ENCODE measurements at places on chromosomes 11 and 22. TPM values are rescaled to one million over a fixed set of nuclear protein-coding genes. Genes with fewer than 3 reads are reported as not detected.

DNA sequence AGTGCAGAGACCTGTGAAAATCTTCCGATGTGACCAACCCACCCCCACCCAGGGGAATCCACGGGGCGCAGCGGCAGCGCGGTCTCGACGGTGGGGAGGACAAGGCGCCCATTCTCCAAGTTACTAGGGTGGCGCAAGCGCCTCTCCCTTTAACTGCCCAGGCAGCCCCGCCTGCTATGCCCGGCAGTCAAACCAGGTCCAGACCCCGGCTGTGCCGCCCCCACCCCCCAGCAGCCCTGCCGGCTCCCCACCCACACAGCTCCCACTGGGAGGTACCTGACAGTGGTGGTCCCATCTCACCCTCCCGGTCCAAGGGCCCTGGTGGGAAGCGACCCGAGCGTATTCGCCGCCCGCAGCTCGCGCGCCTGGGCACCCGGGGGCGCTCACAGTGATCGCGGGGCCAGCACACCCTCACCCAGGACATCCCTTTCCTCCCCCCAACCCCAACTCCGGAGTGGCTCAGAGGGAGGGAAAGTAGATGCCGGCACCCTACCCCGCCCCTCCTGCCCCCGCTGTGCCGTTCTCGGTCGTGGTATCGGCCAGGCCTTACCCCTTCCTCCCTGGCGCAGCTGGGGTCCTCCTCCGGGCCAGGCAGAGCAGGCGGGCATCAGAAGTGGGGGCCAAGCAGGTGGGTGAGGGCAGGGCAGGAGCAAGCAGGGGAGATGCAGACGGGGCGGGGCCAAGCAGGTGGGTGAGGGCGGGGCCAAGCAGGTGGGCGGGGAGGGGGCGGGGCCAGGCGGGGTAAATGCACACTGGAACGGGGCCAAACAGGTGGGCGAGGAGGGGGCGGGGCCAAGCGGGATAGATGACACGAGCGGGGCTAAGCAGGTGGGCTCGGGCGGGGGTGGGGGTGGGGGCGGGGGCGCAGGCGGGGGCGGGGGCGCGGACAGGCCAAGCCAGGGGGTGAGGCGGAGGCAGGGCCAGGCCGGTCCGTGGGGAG is at the start of gene TRPM5:
TRPM5 (minus strand) TSS at position 634 of the 940 bp plus-strand sequence. CDS start 21,478 bp downstream, outside the sequence.
- peak; percentile 22 for ATAC-seq

GRCh38 chr11:78731027-78731426 is 156.4 kb upstream of the NARS2 start:
- no peak for ATAC-seq

DNA sequence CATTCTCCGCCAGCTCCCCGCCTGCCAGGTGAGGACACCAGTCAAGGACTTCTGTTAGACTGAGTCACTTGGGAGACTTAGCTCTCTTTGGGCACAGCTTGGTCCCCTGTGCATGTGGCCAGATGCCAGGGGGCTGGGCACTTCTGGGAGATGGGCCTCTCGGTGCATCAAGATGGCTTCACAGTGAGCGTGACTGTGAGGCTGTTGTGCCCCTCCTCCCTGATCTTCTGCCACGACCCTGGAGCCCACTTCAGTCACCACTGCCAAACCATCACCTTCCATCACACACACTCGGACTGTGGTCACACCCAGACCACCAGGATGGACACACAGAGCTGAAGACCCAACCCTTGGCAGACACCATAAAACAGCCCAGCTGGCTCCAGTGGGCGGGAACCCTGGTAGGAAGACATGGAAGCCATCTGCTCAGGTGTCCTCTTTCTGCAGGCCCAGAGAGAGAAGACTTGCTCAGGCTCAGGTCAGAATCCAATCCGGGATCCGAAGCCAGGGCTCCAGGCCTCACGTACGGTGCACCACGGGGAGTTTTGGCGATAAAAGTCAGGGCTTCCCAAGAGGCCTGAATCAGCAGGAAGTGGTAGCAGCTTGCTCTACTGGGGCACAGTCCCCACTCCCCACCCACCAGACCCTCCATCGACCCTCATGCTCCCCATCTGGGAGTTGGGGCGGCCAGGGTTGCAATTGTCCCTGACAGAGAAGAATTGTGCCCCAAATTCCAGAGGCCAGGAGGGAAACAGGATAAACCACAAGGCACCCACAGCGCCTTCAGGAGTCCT is 29.8 kb upstream of the CD5 start:
- no peak for ATAC-seq

- no peak for ATAC-seq
Observed at GRCh38 chr11:17073370-17074027, 4.0 kb downstream of the RPS13 start.

DNA sequence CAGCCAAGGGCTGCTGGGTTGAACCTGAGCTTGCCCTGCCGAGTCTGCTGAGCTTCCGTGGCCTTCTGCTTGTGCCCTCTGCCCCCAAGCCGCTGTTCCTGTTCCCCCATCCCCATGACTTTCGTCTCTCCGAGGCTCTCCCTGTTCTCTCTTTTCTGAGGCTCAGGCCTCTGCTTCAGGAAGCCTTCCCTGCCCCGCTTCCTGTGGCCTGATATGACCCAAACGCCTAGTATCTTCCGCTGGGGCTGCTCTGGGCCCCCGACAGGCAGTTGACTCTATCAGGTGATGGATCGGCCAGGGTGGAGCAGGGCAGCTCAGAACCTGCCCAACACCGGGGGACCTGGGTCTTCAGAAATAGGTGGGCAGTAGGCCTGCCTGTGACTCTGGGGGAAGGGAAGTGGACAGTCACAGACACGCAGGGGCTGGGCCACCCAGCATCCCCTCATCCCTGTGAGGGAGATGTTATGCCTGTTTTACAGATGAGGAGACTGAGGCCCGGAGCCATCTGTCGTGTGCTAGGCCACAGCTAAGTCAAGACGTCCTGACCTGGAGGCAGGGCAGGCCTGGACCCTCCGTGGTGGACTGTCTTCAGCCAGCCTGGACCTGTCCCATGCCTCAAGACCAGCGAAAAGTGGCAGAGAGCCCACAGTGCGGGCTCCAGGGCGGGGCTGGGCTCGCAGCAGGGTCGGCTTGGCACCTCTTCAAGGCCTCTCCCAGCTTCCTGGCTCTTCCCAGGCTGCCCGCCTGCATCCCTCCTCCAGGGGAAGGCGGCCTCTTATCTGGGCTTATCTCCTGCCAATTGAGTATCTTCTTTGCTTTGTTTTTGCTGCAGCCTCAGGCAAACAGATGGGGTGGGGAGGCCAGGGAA is 16.2 kb downstream of the BAD start:
- ATAC-seq = no peak

DNA sequence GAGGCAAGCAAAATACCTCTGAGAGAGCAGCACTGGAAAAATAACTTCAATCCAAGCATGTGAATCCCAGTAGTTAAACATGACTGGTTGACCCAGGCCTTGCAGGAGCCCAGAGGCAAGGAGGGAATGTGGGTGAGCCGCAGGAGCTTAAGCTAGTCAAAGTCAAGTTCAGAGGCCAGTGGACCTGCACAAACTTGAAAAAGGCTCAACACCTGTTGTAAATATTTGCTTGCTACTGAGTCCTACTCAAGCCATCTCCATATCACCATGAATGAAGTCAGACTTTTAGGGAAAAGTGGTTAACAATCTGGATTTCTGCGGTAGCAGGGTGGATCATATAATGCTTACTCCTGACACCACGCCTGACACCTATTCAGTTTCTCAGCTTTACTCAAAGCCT is 4.8 kb upstream of the CAT start:
- ATAC-seq = peak; percentile 50

DNA sequence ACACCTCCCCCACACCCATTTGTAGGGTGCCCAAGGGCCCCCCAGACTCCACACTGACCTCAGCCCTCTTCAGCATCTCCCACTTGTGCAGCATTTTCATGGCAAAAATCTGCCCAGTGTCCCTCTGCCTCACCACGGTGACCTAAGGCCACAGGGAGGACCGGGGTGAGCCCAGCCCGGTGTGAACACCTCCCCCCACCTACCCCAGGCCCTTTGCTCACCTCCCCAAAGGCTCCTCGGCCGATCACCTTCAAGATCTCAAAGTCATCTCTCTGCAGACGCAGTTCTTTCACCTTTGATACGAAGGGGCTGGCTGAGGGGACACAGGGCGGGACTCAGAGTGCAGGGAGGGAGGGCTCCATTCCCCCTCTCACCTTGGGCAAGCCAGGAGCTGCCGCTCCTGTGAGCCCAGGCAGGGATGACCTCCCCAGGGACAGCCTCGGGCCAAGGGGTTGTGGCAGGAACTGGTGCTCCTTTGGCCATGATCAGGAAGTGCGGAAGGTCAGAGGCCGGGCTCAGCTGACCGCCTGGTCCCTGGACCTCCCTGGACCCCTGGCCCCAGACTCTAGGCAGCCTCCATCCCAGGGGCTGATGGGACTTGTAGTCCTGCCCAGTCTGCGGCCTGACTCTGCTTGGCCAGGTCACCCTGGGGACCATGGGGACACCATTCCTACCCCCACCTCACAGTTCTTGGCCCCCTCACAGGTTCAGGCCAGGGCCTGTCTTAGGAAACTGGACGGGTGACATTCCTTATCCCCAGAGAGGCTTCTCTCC is 2.7 kb downstream of the CDC42BPG start:
- ATAC-seq = no peak

- ATAC-seq = no peak
Observed at GRCh38 chr11:123696183-123696582, 41.8 kb upstream of the SCN3B start.

DNA sequence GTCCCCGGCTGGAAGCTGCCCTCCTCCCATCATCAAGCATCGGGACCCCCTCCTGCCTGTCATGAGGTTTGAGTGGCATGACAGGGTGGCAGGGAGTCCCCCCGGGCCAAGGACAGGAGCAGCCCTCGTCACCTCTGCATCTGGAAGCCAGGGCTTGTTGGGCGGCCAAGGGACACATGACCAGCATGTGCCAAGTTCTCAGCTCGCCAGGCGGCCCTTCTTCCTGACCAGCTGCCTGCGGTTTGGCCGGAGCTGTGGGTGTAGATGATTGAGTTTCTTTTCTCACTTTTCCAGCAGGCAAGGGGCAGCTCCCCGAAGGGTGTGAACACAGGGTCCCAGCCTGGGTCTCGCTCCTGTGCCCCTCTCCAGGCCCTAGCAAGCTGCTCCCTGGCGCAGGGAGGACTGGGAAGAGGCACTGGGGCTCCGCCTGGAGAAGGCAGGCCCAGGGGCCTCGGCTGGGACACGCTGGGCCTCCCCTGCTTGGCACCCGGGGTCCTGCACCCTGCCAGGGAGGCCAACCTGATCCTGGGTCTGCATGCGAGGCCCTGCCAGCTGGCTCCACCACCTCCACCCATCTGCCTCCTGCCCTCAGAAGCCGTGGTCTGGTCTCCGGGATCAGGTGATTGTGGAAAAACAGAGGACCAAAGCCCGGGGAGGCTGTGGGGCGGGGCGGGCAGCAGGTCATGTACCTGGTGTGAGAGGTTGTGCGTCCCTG is 13.4 kb downstream of the ARHGAP8 start:
- peak; percentile 17 for ATAC-seq

DNA sequence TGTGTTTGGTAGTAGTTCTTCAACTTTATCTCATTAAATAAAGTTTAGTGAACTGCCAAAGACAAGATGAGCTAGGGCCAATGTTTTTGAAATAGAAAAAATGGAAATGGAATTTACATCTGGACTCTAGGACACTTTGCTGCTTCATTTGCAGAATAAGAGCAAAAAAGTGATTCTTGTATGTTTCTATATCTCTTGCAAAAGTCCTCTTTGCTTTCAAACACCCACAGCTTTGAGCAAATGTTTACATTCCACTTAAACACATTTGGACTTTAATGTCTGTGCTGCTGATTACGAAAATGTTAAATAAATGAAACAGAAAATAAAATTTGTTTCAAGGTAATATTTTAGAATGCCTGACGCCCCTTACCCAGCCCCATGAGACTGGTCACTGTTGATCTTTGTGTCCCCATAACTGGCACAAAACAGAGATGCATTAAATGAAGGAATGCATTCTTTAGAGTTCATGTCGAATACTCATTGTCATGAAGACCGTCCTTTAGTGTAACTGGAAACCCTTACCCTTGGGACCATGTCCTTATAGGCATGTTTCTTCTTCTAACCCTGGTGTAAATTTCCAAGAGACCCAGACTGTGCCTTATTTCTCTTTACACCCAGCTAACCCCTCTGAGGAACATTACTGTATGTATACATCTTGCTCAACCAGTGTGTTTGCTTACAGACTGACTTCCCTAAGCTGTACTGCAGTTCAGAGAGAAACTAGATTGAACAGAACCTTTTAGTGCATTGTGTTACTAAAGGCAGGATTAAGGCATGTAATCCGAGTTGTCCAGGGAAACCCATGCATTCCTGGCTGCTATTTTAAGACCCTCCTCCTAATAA is 199.7 kb downstream of the NAV2 start:
- ATAC-seq = peak; percentile 59

- ATAC-seq = no peak
Observed at GRCh38 chr11:46072172-46072964, 48.9 kb downstream of the PHF21A start.

DNA sequence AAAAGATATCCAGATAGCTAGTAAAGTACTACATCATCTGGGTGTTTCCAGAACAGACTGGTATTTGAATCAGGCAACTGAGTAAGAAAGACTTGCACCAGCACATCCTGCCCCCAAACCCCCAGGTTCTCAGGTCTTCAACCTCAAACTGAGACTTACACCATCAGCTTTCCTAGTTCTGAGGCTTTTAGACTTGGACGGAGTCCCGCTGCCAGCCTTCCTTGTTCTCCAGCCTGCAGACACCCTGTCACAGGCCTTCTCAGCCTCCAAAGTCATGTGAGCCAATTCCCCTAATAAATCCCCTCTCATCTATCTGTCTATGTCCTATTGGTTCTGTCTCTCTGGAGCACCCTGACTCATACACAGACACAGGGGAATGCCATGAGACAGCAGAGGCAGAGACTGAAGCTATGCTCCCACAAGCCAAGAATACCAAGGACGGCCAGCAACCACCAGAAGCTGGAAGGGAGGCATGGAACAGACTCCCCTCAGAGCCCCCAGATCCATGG is 10.9 kb downstream of the SMCO4 start:
- ATAC-seq = no peak

GRCh38 chr11:17014833-17015626 is 816 bp upstream of the PLEKHA7 start:
- ATAC-seq = peak; percentile 85

DNA sequence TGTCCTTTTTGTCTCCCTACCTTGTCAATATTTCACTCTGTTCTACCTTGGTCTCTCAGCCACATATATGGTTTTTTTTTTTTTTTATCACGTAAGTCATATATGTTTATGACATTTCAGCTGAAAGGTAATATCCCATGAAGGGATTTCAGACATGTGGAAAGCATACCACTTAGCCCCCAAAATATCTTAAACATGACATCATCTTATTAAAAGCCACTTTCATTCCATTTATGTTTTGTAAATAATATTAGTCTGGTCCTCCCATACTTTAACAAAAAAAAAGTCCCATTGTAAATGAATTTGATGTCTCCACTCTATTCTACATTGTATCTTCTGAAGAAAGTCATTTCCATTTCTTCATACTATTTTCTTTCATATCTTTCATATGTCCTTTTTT is 85.4 kb downstream of the CSTPP1 start:
- ATAC-seq = no peak

DNA sequence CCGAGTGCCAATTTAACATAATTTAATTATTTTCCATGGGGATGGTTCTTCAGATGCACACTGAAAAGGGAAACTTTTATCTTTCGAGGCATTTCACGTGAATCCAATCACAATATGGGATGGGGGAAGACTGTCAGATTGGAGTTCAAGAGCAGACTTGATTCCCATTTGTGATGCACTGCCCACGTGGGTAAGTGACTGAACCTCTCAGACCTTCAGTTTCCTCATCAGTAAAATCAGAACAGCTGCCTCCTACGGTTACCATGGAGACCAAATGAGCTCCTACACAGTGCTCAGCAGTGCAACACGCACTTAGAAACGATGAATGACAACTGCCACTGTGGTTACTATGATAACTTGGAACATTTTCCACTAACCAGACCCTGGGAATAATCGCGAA is 21.7 kb downstream of the KIAA0930 start:
- no peak for ATAC-seq

GRCh38 chr11:115126092-115126491 is 378.1 kb downstream of the CADM1 start:
- no peak for ATAC-seq

The CDC42BPG gene
- 20.5 TPM for total RNA-seq

The C22orf42 gene
- not detected for total RNA-seq
